ENCODE measurements at places on chromosomes 3 and 15. TPM values are rescaled to one million over a fixed set of nuclear protein-coding genes. Genes with fewer than 3 reads are reported as not detected.

DNA sequence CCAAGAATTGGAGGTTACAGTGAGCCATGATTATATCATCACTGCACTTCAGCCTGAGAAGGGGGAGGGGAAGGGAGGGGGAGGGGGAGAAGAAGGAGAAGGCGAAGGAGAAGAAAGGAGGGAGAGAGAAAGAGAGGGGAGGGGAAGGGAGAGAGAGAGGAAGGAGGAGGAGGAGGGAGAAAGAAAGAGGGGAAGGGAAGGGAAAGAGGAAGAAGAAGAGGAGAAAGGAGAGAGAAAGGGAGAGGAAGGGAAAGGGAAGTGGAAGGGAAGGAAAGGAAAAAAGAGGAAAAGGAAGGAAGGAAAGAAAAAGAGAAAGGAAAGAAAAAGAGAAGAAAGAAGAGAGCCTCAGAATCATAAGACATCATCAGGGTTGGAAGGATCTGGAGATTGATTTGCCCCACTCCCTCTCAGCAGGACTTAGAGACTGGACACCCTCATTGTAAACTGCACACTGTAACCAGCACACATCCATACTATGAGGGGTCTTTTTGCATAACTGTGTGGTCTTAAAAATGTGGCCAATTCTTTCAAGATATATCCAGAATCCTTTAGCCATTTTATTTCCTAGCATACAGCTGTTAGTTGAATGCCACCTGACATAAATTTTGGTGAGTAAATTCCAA is 130.9 kb downstream of the CMSS1 start:
- no peaks in the 10 kb centered on the region for H3K36me3 ChIP-seq
- H3K27me3 ChIP-seq, result no peaks in the 10 kb centered on the region
- DNase-seq, result no peak
- no peak overlapping the region for H3K4me3 ChIP-seq
- H3K27ac ChIP-seq, result no peak overlapping the region

DNA sequence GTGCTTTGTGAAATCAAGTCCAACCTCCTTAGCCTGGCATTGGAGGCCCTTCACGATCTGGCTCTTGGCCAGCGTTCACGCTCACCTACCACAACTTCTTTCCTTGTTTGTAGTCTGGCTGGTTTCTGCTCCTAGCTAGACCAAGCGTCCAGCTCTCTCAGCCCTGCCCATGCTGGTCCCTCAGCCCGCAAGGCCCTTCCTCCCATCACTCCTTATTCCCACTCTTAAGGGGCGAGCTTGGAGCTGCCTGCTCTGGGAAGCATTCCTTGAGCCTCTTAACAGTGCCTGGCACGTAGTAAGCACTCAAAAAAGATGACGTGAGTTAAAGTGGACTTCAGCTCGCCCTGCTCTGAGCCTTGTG is 8.7 kb downstream of the SLC6A6 start:
- no peaks in the 10 kb centered on the region for H3K27me3 ChIP-seq
- H3K4me1 ChIP-seq, result peaks cover 50% of the 10 kb centered on the region
- H3K27ac ChIP-seq, result no peak overlapping the region
- no peak for DNase-seq
- no peak overlapping the region for H3K4me3 ChIP-seq

DNA sequence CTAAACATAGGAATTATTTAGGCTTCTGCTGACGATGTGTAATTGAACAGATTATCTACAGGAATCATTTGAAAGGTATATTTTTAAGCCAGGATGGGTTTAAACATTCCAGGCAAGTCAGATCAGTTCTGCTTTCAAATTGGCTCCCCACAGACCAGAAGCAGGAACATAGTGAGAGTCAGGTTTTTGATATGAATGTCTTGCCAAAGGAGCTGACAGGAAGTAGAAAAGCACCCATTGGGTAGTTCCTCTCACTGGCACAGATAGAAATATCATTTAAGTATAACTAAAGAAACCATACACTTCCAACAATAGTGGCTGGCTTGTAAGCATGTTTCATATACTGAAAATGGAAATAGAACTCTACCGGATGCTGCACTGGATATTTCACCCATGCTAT is 95.2 kb downstream of the CLDN1 start:
- H3K36me3 ChIP-seq, result no peaks in the 10 kb centered on the region
- no peak for DNase-seq
- H3K27me3 ChIP-seq, result no peaks in the 10 kb centered on the region
- H3K4me1 ChIP-seq, result no peaks in the 10 kb centered on the region
- H3K27ac ChIP-seq, result no peak overlapping the region

DNA sequence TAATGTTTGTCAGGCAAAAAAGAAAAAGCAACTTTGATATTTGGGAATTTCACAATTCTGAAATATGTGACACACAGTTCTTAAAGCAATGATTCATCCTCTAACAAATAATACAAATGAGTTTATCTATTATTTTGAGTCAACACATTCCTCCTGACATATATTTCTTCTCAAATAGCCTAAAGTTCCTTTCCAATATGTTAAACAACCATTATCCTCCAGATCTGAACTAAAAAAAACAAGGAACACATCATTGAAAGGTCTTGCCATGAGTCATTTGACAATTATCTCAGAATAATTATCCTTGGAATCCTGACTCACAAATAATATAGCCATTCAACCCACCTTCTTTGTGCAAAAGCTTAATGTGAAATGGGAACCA is 208.7 kb upstream of the CDIN1 start:
- no peaks in the 10 kb centered on the region for H3K36me3 ChIP-seq
- no peaks in the 10 kb centered on the region for H3K27me3 ChIP-seq
- no peak for DNase-seq
- no peak overlapping the region for H3K4me3 ChIP-seq
- H3K27ac ChIP-seq, result no peak overlapping the region

TPRG1 gene
- 0.35 TPM for total RNA-seq

DPPA2 gene
- 9.3 TPM for total RNA-seq

DNA sequence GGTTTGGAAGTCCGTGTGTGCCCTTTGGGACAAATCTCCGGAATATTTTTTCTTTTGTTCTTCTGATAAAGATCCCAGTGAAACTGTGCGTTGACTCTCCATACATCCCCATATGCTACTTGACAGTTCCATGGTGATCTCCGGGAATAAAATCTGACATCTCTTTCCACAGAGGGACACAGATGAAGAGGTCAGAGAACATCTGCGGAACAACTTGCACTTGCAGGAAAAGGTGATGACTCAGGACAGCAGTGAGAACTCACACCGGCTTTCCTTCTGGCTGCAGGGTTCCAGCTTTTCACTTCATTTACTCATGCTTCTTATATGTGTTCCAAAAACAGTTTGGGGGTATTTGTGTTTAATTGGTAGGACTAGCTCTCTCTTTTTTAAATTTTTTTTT is 157.5 kb upstream of the CHRM5 start:
- H3K27ac ChIP-seq, result no peak overlapping the region
- DNase-seq, result no peak
- H3K27me3 ChIP-seq, result no peaks in the 10 kb centered on the region
- no peaks in the 10 kb centered on the region for H3K4me1 ChIP-seq

PRR20G gene
- not detected for total RNA-seq

- H3K4me1 ChIP-seq, result no peaks in the 10 kb centered on the region
- no peaks in the 10 kb centered on the region for H3K36me3 ChIP-seq
- H3K27ac ChIP-seq, result no peak overlapping the region
- H3K27me3 ChIP-seq, result no peaks in the 10 kb centered on the region
- DNase-seq, result no peak
- H3K4me3 ChIP-seq, result no peak overlapping the region
Measured at GRCh38 chr15:76204916-76205460, 106.3 kb downstream of the ETFA start.

DNA sequence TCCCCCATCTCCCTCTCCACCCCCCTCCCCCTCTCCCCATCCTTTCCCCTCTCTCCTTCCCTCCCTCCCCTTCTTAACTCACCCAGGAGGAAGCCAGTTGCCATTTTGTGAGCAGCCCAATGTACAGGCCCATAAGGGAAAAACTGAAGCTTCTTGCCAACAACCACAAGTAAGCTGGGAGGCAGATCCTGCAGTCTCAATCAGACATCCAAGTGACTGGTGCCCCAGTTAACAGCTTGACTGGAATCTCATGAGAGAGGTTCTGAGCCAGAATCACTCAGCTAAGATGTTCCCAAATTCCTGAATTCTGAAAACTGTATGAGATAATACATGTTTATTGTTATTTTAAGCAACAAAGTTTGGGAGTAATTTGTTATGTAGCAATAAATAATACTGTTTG is 90.7 kb downstream of the C3orf70 start:
- peaks cover 6% of the 10 kb centered on the region for H3K36me3 ChIP-seq
- H3K4me3 ChIP-seq, result no peak overlapping the region
- no peaks in the 10 kb centered on the region for H3K27me3 ChIP-seq
- no peak for DNase-seq
- H3K4me1 ChIP-seq, result no peaks in the 10 kb centered on the region

All from GM23338 (cell line).